ENCODE measurements at places on chromosomes 12 and 14.

GRCh38 chr12:58044966-58045365, 103.6 kb downstream of the ATP23 start:
- DNase-seq: no peak

DNA sequence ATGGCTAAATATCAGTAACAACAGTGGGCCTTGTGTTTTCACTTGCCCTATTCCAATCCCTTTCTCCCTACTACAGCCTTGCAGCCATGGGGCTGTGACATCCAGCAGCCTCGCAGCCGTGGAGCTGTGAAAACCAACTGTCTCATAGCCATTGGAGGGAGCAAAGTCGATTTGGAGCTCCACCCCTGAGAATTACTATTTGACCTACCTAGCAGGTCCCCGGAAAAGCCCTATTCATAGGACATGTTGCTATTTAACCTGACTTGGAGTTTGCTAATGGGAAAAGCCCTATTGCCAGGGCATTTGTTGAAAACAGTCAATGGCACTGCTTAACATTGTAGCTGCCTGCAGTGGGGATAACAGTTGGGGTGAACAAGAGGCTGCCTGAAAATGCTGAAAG, 33.3 kb downstream of the ERG28 start:
- DNase-seq: no peak

DNA sequence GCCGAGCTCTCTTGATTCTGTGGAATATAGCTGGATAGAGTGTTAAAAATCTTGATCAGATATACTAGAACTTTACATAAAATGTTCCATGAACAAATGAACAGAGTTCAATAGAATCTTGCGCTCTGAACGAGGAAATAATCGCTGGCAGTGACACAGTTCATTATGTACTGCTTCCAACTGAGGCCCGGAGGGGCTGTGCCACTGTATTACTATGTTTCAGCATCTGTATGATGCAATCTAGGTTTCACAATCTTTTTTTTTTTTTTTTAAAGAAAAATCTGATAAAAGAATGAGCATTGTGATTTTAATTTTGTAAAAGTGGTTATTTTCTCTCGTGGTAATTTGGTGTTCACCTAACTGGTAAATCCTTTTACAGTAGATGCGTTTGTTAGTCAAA, 77.2 kb downstream of the FERMT2 start:
- no peak for DNase-seq

DNA sequence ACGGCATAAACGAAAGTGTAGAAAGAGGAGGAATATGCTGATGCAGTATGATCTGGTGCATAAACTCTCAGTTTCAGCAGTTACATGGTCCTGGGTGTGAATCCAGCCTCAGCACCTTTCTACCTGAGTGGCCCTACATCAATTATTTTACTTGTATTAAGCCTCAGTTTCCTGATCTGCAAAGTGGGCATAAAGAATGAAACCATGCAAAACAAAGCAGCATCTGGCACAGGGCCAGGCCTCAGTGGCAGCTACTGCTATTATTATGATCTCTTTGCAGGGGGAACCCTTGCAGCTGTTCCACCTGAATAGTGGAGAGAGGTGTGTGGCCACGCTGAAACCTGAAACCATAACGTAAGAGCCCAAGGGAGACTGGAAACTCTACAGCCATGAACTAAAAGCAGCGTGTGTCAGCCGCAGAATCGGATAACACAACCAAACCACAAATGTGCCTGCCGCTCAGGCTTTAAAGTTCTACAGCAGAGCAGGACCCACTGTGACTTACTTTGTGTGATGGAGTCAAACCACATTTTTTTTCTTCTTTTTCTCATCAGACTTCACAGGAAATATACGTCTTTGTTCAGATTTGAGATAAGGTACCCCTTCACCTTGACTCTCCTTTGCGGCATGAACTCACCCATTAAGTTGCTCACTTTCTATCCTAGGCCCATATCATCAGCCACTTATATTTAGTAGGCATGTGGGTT, 29.2 kb upstream of the FOS start:
- peak; percentile 64 for DNase-seq

- peak; percentile 53 for DNase-seq
Measured at GRCh38 chr14:103104654-103105452, 10.3 kb downstream of the EXOC3L4 start.

GRCh38 chr12:50482571-50482970, 22.2 kb upstream of the DIP2B start:
- DNase-seq: no peak

DNA sequence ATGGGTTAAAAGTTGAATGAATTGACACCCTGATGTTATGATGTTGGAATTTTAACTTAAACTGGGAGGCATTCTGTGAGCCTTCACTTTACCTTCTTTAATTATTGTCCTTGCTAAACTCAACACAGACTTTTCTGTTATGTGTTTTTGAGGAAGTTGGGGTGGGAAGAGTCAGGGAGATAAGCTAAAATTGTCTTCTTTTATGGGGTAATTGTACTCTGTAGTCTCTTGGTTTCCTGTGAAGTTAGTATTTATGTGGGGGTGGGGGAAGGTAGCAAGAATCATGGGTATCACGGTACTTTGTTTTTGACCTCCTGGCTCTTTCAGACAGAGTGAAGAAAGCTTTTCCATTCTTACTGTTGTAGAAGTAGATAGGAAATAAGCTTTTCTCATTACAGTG, 32.9 kb downstream of the RAB21 start:
- no peak for DNase-seq

DNA sequence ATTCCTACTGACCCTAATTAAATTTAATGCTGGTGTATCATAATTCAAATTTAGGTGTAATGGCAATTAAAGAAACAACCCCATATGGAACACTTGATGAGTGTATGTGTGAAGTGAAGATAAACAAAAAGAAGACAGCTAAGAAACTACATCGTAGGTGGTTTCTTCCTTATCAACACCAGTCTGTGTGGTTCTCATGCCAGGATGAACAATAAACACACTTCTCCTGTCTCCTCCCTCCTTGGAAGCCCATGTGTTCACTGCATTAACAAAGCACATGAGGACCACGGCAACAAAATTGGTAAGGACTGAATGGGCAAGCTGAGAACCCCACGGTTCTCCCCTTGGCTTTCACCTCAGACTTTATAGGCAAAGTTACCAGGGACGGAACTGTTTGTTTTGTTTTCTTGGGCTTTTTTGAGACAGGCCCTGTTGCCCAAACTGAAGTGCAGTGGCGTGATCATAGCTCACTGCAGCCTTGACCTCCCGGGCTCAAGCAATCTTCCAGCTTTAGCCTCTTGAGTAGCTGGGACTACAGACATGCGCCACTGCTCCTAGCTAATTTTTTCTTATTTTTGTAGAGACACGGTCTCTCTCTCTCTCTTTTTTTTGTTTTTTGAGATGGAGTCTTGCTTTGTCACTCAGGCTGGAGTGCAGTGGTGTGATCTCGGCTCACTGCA, 71.0 kb downstream of the TRAFD1 start:
- no peak for DNase-seq

- no peak for DNase-seq
Measured at GRCh38 chr12:101737476-101737875, 1.8 kb downstream of the SYCP3 start.

GRCh38 chr12:32070370-32070769, 36.3 kb upstream of the BICD1 start:
- DNase-seq: no peak

- DNase-seq: no peak
Measured at GRCh38 chr14:85301506-85301905, 228.4 kb upstream of the FLRT2 start.

DNA sequence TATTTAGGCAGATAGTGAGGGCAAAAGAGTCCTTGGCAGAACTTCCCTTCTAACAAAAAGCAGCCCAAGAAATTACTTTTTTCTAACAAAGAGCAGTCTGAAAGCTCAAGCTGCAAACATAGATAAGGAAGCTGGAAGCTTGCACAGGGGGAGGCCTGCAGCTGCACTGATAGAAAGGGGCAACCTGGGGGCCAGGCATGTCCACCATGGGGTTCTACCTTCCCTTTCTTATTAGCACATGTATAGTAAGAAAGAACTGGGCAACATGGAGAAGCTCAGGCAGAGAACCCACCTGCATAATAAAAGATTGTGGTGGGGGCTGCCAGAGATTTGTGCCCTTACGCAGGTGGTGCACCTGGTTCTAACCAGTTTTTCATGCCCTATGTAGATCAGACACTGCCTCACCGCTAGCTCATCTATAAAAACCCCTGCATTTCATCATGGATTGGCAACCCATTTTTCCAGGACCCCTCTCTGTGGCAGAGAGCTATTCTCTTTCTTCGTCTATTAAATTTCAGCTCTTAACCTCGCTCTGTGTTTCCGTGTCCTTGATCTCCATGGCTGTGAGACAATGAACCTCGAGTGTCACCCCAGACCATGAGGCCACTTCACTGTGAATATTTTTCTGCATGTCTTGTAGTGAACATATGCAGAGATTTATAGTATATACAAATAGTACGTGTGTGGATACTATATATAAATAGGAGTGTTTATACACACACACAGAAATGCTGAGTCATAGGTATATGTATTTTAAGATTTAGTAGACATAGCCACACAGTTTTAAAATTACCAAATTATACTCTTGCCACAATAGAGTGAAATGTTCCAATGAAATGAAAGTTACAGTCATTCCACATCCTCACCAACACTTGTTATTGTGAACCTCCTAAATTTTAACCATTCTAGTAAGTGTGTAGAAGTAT, 53.0 kb downstream of the PEX5 start:
- no peak for DNase-seq

DNA sequence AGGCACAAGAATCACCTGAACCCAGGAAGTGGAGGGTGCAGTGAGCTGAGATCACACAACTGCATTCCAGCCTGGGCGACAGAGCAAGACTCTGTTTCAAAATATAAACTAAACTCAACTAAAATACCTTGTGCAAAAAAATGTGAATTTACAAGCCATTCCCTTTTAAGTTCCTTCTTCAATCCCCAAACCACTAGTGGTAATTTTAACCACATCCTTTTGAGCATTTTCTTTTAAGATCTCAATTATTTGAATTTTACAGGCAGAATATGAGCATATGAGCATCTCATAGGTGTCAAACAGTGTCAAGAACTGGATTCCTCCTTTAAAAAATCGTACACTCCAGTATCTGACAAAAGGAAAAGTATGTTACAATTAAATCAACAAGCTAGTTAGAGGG, 57.0 kb upstream of the NPFF start:
- no peak for DNase-seq

DNA sequence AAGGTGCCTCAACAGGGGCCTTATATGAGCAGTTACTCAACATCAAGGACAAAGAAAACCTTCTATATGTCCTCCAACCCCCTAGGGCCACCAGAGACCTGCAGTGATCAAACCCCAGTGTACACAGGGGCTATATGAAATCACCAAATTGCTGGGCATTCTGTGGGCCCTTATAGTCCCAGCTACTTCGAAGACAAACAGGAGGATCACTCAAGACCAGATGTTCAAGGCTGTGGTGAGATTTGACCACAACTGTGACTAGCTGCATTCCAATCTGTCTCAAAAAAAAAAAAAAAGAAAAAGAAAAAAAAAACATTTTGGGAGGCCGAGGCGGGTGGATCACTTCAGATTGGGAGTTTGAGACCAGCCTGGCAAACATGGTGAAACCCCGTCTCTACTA, 51.0 kb upstream of the PRB2 start:
- DNase-seq: no peak
